ENCODE measurements at places on chromosomes 2 and 18.

DNA sequence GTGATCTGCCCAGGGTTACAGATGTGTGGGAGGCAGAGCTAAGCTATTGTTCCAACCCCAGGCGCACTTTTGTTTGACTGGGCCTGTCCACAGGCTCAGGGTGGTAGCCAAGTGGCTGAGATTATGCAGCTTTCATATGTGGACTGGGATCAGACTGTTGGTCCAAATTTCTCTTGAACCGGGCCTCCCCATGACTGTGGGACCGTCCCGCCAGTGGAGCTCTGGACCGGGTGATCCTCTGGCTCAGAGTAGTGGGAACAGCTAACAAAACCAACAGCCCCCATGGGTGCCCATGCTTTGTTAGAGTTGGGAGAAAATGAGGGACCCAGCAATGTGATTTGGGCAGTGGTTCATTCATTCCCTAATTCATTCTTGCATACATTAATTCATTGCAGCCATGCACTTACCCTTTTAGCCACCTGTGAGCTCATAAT, 86.8 kb upstream of the HS6ST1 start:
- no peak for DNase-seq

GRCh38 chr18:3985664-3986063, 469.4 kb downstream of the DLGAP1 start:
- DNase-seq: no peak

DNA sequence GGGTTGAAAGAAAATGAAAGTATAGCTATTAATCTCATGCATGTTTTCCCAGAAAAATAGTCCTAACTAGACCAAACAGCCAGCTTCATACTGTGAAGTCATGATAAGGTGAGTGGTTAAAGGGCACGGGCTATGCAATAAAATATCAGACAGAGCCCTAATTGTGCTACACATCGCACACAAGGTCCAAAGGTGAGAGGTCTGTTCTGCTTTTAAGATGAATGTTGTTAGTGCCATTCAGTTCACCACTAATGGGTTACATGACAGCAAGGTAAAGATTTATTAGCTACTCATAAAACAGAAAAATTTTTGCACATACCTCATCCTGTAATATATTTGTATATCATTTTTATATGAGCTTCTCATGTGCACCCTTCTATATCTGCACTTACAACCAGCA, 105.0 kb upstream of the STK17B start:
- no peak for DNase-seq

- no peak for DNase-seq
Measured at GRCh38 chr2:136119717-136120675, 2.0 kb upstream of the CXCR4 start.

- no peak for DNase-seq
Measured at GRCh38 chr2:75390169-75390568, 170.6 kb downstream of the EVA1A start.

DNA sequence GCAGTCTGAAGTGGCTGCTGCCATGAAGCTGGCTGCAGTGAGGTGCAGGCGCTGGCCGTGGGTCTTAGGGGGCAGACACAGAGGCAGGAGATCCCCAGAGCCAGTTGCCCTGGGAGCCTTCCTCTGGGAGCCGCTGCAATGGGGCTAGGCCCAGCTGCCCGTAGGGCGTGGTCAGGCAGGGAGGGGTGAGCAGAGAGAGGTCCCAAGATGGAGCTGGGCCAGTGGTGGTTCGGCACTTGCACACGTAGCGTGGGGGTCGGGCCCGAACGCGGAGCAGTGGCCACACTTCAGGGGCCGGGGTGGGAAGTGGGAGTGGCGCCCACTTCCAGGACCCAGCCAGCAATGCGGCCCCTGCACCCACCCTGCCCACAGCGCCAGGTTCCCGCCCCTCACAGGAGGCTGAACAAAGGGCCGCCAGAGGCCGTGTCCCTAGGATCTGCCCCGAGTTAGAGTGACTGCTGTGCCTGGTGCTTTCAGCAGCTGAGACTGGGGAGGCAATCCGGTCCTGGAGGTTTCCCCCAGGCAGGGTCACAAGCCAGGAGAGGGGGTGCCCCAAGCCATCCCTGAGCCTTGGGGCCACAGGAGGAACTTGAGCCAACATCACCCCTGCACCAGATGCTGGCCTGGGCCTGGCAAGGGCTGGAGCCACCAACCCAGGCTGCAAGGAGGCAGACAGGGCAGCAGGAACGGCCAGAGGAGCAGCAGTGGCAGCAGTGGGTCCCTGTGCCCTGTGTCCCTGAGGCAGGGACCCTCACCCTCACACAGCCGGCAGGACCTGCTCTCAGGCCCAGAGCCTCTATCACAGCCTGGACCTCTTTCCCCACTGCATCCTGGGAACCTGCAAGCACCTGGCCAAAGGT, 21.3 kb upstream of the SP140L start:
- no peak for DNase-seq

Measured in GM10248 (cell line).